ENCODE measurements at places on chromosomes 1 and 21.

DNA sequence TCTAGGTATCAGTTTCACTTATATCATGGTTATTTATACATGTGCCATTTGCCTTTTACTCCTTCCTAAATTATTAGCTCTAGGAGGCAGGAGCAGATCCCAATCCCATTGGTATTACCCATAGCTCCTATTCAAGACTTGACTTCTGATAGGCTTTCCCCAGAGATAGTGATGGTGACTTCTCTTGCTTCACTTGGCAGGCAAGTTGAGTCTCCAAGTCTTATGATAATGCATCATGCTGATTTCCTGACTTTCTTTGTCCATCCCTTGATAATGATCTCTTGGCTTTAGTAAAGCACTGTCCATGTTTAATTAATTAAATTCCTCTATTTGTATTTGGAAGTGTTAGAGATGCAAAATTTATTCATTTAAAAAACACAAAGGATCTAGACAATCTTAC, 253.5 kb upstream of the ADAMTS5 start:
- DNase-seq, result no peak

DNA sequence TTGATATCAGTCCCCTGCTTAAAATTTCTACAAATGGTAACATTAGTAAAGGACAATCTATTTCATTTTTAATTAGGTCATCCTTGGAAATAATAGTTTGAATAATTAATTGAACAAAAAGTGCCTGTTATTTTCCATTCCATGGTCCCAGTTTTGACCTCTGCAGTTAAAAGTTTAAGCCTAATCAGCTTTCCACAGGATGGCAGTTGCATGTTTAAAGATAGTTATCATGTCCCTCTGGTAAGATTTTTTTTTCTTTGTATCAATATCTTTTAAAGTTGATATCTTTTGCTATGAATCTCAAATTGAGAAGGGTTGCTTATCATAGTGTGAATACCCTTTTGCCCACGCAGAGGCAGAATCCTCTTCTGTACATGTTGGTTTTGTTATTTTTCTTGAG, 90.4 kb downstream of the HS2ST1 start:
- no peak for DNase-seq

- no peak for DNase-seq
Measured at GRCh38 chr1:85315789-85316188, 39.4 kb upstream of the BCL10 start.

DNA sequence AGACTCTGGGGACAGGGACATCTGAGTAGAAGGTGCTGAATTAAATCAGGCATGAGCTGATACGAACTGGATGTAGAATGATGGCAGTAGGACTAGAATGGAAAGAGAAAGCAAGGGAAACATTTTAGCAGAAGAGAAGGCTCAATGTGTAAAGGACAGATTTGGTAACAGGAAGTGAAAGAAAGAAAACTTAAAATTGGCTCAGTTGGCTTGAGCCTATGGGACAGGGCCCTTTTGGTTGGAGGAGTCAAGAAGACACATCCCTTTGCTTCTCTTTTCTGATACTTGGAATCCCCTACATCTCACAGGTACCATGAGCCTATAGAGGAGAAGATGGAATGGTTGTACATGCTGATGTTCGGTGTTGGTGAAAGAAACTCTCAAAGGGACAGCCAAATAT, 300.6 kb upstream of the PLXNA2 start:
- DNase-seq, result no peak

DNA sequence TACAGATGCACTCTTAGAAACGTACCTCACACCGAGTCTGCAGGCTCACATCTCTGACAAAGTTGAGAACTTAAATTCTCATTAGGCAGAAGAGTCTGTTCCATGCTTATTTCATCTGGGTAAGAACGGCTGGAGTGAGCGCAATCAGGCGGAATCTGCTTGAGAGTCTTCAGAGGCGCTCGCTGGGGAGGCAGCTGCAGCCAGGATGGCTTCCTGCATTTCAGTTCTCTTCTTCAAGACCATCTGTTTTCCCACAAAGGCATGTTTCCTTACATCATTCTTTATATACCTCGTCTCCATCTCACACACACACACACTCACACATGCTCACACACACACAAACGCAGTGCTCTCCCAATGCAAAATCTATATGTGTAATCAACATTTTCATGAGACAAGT, 497.1 kb downstream of the AJAP1 start:
- DNase-seq, result no peak

DNA sequence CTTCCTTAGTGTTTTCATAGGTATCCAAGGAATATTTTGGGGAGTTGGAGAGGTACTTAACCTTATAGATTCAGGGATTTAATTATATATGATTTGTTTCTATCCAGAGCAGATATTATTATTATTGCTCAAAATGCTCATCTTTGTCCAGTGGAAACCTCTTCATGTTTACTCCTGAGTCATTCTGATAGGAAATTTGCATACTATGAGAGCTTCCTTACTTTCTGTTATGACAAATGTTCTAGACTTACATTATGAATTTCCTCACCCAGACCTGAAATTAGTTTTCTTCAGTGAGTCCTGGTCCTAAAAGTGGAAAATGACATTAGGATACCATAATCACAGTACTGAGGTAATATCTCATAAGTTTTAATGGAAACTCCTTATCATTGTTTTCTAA, 57.5 kb upstream of the PLPPR5 start:
- no peak for DNase-seq

DNA sequence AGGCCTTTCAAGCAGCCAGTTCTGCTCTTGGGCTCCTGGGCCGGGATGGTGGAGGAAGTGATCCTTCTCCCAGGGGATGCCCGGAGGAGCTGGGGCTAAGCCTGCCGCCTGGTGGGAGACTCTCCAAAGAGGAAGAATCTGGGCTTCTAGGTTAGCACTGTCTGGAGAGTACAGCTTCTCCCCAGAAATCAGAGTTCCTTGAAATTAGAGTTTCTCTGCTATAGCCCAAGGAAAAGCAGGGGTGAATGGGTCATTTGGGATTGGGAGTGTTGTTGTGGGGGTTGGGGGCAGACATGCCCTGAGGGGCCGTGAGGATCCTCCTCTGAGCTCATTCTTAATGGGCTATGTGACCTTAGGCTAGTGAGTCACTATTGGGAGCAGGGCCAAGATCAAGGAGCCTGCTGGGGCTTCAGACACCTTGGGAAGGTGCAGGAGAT, 6.5 kb downstream of the LGR6 start:
- peak; percentile 46 for DNase-seq

- peak; percentile 67 for DNase-seq
Measured at GRCh38 chr1:11800756-11801433, 4.9 kb downstream of the MTHFR start.

DNA sequence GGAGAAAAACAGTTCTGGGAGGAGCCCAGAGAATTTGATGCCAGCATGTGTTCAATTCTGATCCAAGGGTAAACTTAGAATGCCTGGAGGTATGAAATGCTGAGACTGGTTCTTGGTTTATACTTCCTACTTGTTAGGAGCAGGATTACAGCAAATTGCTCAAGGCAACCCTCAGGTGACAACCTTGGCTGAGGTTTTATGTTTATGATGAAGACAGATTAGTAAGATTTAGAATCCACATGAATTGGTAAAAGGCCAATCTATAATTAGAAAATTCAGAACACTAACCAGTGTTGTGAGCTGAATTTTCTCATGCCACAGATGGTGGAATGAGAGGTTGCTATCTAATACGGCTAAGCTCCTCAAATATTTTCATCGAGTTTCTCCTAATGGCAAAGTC, 235.3 kb upstream of the NRIP1 start:
- no peak for DNase-seq

GRCh38 chr1:118185084-118185832, at the start of gene SPAG17:
Gene SPAG17, minus strand, starts transcription at chr1:118185228. Its CDS starts 71 bp downstream, at chr1:118185157.
- peak; percentile 93 for DNase-seq

DNA sequence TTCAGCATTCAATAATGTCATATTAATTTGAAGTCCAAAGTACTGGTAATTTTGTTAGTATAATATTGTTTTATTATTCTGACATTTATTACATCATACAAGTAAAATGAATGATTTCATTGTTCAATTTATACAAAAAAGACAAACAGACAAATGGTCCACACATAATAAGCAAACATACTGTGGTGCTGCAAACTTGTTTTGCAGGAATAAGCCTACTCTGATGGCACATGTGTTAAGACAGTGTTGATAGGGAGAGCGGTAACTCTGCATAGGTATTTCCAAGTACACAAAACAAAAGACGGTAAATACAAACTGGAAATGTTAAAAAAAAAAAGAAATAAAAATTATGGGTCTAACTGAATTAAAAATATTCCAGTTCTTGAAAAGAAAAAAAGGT, 59.7 kb upstream of the DPYD start:
- no peak for DNase-seq

DNA sequence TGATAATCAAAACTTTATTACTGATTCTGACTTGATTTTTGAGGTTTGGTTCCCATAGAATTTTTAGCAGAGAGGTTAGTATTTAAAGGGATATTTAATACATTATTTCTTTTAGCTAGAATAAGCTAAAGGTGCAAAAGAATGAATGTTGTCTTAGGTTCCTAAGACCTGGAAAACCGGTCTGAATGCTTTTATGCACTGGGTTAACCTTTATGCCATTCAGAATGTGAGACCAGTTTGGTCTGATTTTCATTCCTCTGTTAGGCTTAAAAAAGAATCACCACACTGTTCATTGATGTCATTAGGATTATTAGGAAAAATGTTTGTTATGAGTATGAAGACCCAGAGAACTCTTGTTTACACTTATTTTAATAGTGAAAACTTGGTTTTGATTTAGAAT, 30.1 kb downstream of the RAP1A start:
- no peak for DNase-seq

- DNase-seq, result peak; percentile 47
Measured at GRCh38 chr1:46333300-46334029, 7.1 kb upstream of the NSUN4 start.

GRCh38 chr1:116033322-116033721, 57.0 kb downstream of the SLC22A15 start:
- no peak for DNase-seq

DNA sequence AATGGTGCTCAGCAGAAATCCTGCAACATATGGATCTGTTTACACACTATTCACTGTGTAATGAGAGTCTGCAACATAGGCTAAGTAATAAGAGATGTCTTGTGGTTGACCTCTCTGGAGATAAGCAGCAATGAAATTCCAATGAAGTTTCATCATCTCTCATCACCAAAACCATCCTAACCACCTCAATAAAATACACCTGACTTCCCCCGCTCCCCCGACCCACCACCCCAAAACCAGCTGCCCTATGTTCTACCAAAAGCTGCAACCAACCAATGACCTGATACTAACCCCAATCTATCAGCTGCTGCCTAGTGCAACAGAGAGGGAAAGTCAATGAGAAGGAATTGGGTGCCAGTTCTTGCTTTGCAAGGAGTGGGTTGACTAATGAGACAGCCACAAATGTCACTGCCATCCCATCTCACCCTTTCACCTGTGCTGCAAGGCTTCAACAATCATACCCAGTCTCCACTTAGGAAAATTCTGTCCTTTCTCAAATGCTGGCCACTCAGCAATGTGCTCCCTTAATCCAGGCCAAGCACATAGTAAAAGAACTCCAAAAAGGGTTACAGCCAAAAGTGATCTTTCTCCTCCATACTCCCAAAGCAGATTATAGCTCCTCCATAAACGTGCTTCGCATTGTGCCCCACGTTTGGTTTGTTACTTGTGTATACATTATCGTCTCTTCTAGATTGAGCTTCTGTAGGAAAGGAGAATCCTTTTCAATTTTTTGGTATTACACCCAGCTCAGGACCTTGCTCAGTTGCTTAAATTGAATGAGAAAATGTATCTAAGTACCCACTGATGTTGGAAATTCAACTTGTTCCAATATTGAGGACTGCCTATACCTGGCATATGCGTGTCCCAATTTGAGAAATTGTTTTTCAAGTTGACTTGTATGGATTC, 29.0 kb downstream of the MRPL39 start:
- DNase-seq, result no peak

Data from Caki2 (cell line).